ENCODE measurements at places on chromosomes 6 and 20.

DNA sequence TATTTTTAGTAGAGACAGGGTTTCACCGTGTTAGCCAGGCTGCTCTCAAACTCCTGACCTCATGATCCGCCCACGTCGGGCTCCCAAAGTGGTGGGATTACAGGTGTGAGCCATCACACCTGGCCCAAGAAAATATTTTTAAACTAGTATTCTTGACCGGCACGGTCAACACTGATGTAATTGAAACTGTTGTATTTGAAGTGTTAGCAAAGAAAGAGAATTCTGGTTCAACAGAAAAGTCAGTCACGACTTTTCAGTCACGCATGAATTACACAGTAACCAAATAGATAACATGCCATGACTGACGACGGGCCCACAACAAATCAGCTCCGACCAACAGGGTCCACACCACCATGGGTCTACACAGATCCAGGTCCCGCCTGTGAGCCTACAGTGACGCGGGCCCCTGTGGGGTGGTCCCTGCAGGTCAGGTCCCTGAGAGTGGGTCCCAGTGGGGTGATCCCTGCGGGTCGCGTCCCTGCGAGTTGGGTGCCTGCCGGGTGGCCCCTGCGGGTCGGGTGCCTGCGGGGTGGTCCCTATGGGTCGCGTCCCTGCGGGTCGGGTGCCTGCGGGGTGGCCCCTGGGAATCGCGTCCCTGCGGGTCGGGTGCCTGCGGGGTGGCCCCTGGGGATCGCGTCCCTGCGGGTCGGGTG lies 1.0 kb downstream of the GMEB2 start:
- no peak for DNase-seq

DNA sequence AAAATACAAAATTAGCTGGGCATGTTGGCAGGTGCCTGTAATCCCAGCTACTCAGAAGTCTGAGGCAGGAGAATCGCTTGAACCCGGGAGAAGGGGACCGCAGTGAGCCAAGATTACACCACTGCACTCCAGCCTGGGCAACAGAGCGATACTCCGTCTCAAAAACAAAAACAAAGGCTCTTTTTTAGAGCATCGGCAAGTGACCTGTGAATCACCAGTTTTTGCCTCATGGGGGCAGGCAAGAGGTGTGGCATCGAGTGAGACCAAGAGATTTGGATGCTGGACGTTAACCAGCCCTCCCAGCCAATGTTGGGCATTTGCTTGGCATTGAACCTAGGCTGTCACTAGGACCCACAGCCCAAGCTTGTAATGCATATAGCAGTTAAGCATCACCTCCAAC lies 14.6 kb upstream of the CDK5RAP1 start:
- DNase-seq: no peak

DNA sequence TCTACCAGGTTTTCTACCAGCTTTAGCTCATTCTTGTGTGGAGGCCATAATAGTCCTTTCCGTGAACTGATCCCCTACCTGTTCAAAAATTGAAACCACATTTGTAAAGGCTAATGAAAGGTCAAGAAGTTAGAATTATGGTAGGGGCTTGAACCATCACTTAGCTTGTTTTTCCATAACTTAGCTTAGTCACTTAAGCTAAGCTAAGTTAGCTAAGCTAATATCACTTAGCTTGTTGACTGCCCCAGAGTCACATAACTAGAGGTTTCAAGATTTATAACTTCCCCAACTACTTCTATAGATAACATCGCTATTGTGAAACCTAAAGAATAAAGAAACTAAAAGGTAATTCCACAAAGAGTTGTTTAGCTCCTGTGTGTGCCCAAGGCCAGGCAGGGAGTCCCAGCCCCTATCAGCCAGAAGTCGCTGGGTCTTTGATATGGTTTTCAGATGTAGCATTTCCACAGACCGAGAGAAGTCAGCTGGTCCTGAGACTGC lies 131.8 kb downstream of the VEGFA start:
- DNase-seq: no peak

GRCh38 chr20:46618316-46619100 lies 32.8 kb downstream of the SLC13A3 start:
- DNase-seq: no peak

DNA sequence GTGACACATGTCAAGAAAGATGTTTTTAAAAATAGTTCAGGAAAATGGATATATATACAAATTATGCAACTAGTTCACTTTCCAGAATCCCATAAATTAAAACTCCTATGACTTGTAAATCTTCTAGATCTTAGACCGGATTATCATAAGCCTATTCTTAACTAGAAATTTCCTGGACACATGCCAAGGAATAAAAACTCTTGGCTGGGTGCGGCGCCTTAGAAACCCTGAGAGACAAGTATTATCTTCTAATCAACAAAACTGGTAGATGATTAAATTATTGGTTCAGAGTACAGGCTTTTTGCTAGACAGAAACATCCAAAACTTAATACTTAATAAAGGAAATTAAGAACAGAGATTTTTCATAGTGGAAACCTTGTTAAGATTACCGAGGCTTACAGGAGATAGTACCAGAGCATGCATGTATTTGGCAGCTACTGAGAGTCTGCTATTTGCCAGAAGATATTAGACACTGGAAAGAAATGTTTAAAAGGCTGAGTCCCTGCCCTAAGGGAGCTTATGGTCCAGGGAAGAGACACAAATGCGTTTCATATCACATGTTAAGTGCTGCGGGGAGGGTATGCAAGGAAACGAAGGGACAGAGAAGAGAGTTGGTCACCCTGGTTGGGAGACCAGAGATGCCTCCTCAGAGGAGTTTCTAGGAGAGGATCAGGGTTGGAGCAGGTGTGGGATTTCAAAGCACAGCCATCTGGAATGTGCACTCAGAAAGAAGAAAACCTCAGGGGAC lies 46.5 kb upstream of the IFNGR1 start:
- DNase-seq: no peak

- no peak for DNase-seq
These were observed 348 bp upstream of the PYGB start for GRCh38 chr20:25247518-25247955.

DNA sequence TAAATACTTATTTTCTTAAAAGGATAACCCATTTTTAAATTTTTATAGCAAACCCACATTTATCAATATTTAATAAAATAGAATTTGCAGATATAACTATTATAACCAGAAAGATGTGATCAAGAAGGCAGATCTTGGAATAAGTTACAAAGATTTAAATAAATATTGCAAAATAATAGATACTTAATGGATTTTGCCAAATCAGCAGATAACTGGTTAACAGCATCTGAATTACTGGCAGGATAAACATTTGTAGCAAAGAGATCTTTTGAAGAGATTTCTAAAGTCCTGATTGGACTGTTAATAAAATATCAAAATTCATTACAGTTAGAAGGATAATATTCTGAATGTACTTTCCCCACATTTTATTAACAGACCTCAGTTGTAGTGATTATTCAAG lies 144.2 kb downstream of the PDSS2 start:
- DNase-seq: no peak

DNA sequence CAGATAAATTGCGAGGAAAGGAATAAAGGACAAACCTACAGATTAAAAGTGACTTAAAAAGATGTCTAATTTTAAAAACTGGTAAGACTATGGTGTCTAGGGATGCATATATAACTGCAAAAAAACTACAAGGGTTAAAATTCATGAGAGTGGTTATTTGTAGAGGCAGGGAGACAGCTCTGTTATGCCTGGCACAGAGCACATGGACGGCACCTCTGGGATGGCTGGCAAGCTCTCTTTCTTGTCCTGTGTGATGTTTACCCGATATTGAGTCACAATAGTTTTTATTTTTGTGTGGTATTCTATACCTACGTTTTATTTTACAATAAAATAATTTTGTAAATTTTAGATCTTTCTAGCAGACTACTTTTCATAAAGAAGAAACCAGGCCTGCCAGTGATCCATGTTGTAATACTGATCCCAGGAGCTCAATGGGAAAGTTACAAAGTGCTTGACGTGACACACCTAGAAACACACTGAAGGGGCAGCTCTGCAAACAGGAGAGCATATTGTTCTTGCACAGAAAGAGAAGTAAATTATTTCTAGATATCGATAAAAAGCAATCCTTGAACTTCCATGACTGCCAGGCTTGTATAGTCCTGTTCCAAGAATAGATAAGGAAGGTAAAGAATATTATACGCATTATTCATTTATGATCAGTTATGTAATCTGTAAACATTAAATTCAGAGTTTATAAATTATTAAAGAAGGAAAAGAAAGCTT lies 290.0 kb downstream of the PTPRK start:
- DNase-seq: no peak

DNA sequence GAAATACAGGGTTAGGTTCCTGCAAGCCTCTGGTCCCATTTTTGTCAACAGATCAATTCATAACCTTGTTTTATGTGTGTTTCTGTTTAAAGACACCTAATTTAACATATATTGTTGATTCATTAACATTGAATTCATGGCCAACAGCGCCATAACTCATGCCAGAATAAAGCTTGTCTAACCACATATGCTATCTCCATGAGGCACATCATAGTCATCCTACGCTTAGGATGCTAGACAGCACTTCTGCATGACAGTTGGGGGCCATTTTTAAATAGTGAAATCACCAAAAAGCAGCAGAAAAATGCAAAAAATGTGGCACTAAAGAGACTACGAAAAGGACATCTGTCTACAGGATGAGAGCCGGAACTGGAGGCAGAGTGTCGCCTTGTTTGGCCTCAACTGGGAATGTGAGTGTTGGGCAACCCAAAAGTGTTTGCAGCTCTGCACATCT lies 37.9 kb downstream of the TRAM2 start:
- no peak for DNase-seq

- peak; percentile 43 for DNase-seq
These were observed 65.8 kb upstream of the CCDC167 start for GRCh38 chr6:37565267-37566110.
